ENCODE measurements at places on chromosomes 2 and 18. TPM values are rescaled to one million over a fixed set of nuclear protein-coding genes. Genes with fewer than 3 reads are reported as not detected.
A peak's percentile ranks its signal among the peaks of the same experiment; 100 is the strongest.

Gene AGXT
- total RNA-seq, result 1.3 TPM

Gene AQP12A
- total RNA-seq, result not detected

Gene ABHD1
- total RNA-seq, result not detected

Gene AP1S3
- total RNA-seq, result not detected

Gene TMEM17
- total RNA-seq, result 0.51 TPM

GRCh38 chr2:144548532-144549191 is 28.7 kb upstream of the ZEB2 start:
- H3K36me3 ChIP-seq, result no peaks in the 10 kb centered on the region
- DNase-seq, result no peak
- H3K4me3 ChIP-seq, result no peak overlapping the region
- H3K27ac ChIP-seq, result no peak overlapping the region
- no peaks in the 10 kb centered on the region for H3K27me3 ChIP-seq
- H3K4me1 ChIP-seq, result no peaks in the 10 kb centered on the region

DNA sequence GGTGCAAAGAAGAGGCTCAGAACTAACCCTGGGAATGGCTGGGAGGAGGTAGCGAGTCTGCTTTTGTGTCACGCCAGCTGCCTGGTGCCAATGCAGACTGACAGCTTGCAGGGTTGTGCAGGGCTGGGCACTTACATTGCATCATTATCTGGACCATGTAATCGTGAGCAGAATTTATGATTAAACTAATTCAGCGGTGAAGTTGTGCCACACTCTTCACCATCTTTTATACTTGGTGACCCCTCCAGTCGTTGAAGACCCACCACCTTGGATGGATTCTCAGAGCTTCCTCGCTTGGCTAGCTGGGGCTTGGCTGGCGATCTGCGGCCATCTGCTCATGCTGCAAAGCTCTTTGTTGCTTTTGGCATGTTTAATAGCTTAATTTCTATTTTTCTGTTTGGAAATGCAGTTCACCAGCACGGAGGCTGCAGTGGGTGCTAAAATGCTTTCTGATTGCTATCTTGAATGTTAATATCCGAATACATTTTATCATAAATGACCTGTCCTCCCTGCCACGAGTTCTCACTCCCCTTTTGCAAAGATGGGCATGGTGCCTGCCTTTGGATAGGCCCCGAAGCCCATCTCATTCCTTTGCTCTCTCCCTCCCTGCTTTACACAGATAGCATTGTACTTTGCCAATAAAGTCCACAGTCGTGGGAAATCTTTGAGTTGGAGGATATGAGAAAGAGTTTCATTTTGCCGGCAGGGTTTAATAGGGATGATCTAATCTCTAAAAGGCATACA is 188.2 kb downstream of the PRKCE start:
- DNase-seq, result no peak
- no peak overlapping the region for H3K4me3 ChIP-seq
- no peak overlapping the region for H3K27ac ChIP-seq
- peaks cover 4% of the 10 kb centered on the region for H3K4me1 ChIP-seq
- H3K27me3 ChIP-seq, result no peaks in the 10 kb centered on the region

GRCh38 chr2:48315896-48316194 is 214.1 kb upstream of the STON1 start:
- peak overlapping the region; percentile 98 for H3K4me3 ChIP-seq
- no peaks in the 10 kb centered on the region for H3K27me3 ChIP-seq
- peaks cover 3% of the 10 kb centered on the region for H3K36me3 ChIP-seq

- peaks cover 4% of the 10 kb centered on the region for H3K36me3 ChIP-seq
- DNase-seq, result peak; percentile 68
- peak overlapping the region; percentile 68 for H3K27ac ChIP-seq
- peaks cover 25% of the 10 kb centered on the region for H3K4me1 ChIP-seq
- H3K27me3 ChIP-seq, result no peaks in the 10 kb centered on the region
Observed at GRCh38 chr2:9336241-9336575, 87.1 kb downstream of the ITGB1BP1 start.

- no peak overlapping the region for H3K27ac ChIP-seq
- no peaks in the 10 kb centered on the region for H3K4me1 ChIP-seq
- no peaks in the 10 kb centered on the region for H3K36me3 ChIP-seq
- H3K27me3 ChIP-seq, result no peaks in the 10 kb centered on the region
- no peak for DNase-seq
- H3K4me3 ChIP-seq, result no peak overlapping the region
Observed at GRCh38 chr2:1340141-1340512, 73.1 kb upstream of the TPO start.

- H3K4me3 ChIP-seq, result no peak overlapping the region
- H3K4me1 ChIP-seq, result no peaks in the 10 kb centered on the region
- H3K27ac ChIP-seq, result no peak overlapping the region
- DNase-seq, result no peak
- H3K27me3 ChIP-seq, result no peaks in the 10 kb centered on the region
Observed at GRCh38 chr2:4914036-4914435, 778.1 kb upstream of the SOX11 start.

- DNase-seq, result no peak
- no peak overlapping the region for H3K27ac ChIP-seq
- no peak overlapping the region for H3K4me3 ChIP-seq
- H3K4me1 ChIP-seq, result no peaks in the 10 kb centered on the region
- no peaks in the 10 kb centered on the region for H3K36me3 ChIP-seq
- no peaks in the 10 kb centered on the region for H3K27me3 ChIP-seq
Observed at GRCh38 chr18:8623549-8624106, 14.4 kb downstream of the RAB12 start.

- DNase-seq, result no peak
- no peaks in the 10 kb centered on the region for H3K36me3 ChIP-seq
- H3K4me3 ChIP-seq, result no peak overlapping the region
- H3K27me3 ChIP-seq, result no peaks in the 10 kb centered on the region
Observed at GRCh38 chr2:101114815-101115214, 36.4 kb downstream of the TBC1D8 start.

DNA sequence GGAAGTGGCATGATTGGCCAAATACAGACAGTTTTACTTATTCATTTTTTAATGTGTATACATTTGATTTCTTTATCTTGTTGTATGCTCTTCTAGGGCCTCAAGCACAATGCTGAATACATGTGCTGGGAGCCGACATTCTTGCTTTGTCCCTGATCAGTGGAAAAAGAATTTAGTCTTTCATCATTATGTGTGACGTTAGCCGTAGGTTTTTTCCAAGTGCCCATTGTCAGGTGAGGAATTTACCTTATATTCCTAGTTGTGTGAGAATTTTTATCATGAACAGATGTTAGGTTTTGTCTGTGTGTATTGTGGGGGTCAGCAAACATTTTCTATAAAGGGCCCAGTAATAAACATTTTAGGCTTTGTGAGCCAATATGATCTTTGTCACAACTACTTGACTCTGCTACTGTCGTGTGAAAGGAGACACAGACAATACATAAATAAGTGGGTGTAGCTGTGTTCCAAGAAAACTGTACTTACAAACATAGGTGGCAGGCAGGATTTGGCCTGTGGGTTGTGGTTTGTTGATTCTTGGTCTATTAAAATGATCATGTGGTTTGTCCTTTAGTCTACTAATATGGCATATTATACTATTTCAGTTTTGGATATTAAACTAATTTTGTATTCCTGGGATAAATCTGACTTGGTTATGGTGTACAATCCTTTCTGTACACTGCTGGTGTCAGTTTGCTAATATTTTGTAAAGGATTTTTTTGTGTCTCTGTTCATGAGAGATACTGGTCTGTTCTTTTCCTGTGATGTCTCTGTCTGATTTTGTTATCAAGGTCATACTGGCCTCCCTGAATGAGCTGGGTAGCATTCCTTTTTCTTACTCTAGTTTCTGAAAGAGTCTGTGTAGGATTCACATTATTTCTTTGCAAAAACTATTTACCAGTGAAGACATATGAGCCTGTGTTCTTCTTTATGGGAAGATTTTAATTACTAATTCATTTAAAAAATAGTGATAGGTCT is 132.2 kb upstream of the SMAD7 start:
- H3K27ac ChIP-seq, result no peak overlapping the region
- H3K27me3 ChIP-seq, result no peaks in the 10 kb centered on the region
- H3K36me3 ChIP-seq, result no peaks in the 10 kb centered on the region
- no peaks in the 10 kb centered on the region for H3K4me1 ChIP-seq
- no peak for DNase-seq

DNA sequence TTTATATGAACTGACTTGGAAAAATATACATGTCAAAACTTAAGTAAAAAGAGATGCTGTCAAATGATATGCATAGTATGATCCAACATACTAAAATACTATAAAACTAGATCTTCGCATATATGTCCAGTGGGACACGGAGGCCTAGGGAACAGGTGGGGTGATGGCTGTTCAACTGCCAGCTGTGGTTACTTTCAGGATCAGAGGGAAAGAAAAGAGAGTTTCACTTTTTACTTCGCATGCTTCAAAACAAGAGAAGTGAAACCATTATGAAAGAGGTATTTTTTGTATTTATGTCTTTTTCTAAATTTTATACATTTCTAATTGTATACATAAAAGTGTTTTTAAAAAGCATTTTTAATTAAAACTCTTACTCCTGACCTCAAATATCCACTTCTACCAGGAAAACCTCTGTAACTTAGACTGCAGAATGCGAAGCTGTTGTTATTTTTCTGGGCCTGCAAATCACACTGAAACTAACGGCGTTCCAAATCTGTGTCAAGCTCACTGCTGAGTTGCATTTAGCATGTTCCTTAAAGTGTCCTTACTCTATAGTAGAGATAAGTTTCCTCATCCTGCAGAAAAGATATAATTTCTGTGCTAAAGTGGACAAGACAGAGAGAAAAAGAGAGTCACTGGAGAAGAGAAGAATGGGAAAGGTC is 97.8 kb upstream of the SLC35G4 start:
- no peaks in the 10 kb centered on the region for H3K4me1 ChIP-seq
- no peak for DNase-seq
- no peak overlapping the region for H3K4me3 ChIP-seq
- no peaks in the 10 kb centered on the region for H3K27me3 ChIP-seq

DNA sequence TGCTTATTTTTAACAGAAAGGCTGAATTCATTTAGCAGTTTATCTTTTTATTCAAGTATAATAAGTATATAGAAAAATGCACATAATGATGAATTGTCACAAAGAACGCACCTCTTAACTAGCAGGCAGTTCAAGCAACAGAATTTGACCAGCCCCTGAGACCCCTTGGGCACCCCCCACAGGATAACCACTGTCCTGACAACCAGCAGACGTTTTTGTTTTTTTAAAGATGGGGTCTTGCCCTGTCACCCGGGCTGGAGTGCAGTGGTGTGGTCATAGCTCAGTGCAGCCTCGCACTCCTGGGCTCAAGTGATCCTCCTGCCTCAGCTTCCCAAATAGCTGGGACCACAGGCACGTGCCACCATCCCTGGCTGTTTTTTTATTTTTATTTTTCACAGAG is 14.0 kb downstream of the PRELID3A start:
- no peak overlapping the region for H3K27ac ChIP-seq
- H3K4me1 ChIP-seq, result peaks cover 15% of the 10 kb centered on the region
- no peak overlapping the region for H3K4me3 ChIP-seq
- H3K36me3 ChIP-seq, result no peaks in the 10 kb centered on the region
- H3K27me3 ChIP-seq, result no peaks in the 10 kb centered on the region
- DNase-seq, result no peak

DNA sequence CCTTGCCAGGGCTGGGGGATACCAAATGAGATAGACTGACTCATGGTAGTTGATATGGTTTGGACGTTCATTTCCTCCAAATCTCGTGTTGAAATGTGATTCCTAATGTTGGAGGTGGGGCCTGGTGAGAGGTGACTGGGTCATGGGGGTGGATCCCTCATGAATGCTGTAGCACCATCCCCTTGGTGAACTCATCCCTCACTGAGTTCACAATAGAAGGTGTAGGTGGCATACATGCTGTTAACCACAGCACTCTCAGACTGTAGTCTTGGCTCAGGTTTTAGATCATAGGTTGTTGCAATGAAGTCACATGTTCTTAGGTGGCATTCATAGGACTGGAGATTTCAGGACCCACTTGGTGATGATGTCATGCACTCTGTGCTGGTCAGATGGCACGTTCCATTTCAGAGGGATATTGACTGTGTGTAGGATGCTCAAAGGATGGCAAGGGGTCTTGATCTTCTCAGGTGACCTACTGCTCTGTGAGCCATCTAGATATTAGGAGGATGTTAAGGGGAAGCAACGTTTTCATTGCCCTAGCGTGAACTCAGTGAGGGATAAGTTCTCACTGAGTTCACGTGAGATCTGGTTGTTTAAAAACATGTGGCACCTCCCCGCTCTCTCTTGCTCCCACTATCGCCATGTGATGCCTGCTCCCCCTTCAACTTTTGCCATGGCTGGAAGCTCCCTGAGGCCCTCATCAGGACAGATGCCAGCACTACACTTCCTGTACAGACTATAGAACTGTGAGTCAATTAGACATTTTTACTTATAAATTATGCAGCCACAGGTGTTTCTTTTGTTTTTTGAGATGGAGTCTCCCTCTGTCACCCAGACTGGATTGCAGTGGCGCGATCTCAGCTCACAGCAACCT is 73.8 kb upstream of the ACAA2 start:
- no peak overlapping the region for H3K27ac ChIP-seq
- H3K36me3 ChIP-seq, result no peaks in the 10 kb centered on the region
- H3K4me1 ChIP-seq, result no peaks in the 10 kb centered on the region
- peak; percentile 40 for DNase-seq

- no peaks in the 10 kb centered on the region for H3K27me3 ChIP-seq
- peak; percentile 5 for DNase-seq
- H3K4me3 ChIP-seq, result no peak overlapping the region
- no peaks in the 10 kb centered on the region for H3K4me1 ChIP-seq
Observed at GRCh38 chr2:13413989-13414388, 697.3 kb downstream of the TRIB2 start.

DNA sequence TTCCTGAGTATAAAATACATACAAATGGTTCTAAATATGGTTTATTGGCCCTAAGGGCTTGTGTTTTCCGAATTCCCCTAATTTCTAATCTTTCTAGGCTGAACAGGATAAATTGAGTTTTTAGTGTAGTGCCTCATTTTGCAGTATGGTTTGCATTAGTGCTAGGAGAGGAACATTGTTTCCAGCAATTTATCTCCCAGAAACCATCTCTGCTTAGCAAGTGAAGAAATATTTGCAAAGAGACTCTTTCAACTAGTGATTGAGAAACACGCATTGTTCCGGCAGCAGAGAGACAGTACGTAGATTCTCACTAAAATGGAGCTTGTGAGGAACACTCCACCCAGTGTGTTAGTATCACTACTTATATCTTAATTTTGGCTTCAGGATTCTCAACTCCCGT is 177.8 kb upstream of the EPAS1 start:
- H3K27me3 ChIP-seq, result no peaks in the 10 kb centered on the region
- H3K27ac ChIP-seq, result no peak overlapping the region
- H3K4me1 ChIP-seq, result peaks cover 10% of the 10 kb centered on the region
- no peak overlapping the region for H3K4me3 ChIP-seq
- no peaks in the 10 kb centered on the region for H3K36me3 ChIP-seq

GRCh38 chr2:224561234-224562005 is 23.7 kb downstream of the CUL3 start:
- no peak overlapping the region for H3K27ac ChIP-seq
- H3K4me1 ChIP-seq, result peaks cover 8% of the 10 kb centered on the region
- no peak for DNase-seq
